Stimulated activated CD4-positive, alpha-beta T cell treated with anti-CD3 and anti-CD28 coated beads, Interleukin-1b, Interleukin-23, amount 100 ng/mL, for 48 hours (primary cell): ENCODE measurements at places on chromosomes 6 and 20.

DNA sequence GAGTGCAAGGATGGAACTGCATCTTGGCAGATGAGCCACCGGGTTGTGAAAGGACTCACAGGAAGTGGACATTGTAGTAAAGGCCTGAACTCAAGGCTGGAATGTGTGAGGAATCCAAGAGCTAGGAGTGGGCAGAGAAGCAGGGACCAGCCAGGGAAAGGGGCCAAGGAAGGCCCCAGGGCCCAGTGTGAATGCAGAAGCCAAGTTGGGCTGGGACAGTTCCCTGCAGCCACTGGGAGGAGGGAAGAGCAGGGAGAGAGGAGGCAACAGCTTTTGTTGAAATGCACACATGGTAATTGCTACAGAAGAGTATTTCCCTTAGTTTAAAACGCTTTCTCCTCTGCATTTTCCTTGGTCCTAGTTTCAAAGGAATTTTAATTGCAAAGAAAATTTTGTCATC lies 34.6 kb downstream of the CDH22 start:
- DNase-seq: no peak

DNA sequence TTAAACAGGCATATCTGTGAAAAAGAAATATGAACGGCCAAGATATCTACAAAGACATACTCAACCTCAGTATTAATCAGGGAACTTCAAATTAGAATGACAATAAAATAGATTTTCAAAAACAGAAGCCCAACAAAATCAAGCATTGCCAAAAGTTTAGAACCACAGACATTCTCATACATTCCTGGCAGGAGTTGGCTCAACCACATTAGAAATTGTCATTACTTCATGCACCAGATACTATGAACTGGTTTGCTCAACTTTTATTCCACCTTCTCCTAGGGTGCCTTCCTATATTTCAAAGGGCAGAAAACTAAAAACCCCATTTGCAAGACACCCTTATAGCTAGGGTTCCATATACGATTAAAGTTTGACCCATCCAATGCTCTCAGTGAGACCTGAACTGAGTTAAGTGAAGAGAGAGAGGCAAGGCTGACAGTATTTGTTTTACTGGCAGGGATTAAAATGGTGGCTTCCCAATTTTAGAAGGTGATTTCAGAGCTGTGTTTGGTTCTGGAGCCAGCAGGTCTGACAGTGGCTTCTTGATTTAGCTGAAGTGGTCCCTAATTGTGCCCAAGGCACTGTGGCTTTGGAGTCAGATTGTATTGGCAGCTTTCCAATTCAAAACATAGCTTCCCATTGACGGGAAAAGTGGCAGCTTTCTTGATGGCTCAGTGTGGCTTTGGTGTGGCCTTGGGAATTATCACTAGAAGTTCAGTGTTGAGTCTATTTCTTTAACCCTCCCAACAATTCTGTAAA lies 77.1 kb upstream of the CDYL start:
- no peak for DNase-seq

DNA sequence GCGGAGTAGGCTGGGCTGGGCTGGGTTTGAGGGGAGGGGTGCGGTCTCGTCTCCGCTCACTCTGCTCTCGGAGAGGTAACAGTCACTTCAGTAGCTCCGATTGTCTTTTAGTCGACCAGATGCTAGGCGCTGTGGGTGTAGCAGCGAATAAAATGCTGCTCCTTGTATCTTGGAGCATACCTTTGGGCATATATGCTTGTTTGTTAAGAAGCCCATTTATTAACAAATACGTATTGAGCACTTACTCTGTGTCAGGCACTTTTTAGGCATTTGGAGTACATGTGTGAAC lies 545 bp downstream of the ACTR5 start:
- DNase-seq: peak; percentile 69

DNA sequence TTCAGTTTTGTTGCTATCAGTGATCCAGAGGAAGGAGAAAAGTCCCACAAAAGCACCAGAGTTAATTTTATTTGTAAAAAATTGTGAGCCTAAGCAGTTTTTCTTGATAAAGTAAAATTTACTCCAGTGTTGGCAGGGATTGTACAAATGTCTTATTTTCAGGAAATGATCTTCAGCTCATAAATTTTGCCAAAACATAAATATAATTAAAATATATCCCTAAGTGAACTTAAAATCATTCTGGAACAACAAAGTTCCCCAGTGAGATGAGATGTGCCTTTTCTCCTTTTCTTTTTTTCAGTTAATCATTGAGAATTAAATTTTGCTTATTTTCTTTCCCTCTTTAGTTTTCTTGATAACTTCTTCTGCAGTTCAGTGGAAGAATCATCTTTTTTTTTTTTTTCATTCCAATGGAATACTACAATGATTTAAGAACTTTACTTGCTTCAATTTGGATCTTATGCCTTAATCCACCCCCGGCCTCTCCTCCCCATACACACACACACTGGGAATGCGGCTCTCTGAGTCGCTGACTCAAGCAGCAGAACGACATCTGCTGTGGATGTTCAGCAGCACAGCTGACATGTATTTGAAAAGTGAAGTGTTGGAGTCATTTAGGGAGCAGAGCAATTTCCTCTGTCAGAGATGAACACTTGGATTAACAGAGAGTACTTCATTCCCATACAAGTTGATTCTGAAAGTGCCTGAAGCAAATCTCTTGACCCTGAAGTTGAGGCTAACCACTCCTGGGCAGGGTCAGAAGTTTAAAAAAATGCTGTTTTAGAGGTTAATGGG lies 27.7 kb upstream of the LAMA4 start:
- DNase-seq: no peak

GRCh38 chr6:80197474-80197873 lies 91.0 kb downstream of the BCKDHB start:
- DNase-seq: no peak

DNA sequence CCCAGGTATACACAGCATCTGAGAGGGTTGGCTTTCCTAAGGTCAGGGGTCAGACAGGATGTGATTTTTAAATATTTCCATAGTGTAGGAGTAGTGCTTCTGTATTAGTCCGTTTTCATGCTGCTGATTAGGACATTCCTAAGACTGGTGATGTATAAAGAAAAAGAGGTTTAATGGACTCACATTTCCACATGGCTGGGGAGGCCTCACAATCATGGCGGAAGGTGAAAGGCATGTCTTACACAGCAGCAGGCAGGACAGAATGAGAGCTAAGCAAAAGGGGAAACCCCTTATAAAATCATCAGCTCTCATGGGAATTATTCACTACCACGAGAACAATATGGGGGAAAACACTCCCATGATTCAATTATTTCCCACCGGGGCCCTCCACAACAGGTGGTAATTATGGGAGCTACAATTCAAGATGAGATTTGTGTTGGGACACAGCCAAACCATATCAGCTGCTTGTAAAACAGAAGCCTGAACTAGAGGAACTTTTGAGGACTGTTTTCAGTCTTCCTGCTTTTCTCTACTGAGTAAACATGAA lies 91.0 kb upstream of the MEI4 start:
- no peak for DNase-seq

DNA sequence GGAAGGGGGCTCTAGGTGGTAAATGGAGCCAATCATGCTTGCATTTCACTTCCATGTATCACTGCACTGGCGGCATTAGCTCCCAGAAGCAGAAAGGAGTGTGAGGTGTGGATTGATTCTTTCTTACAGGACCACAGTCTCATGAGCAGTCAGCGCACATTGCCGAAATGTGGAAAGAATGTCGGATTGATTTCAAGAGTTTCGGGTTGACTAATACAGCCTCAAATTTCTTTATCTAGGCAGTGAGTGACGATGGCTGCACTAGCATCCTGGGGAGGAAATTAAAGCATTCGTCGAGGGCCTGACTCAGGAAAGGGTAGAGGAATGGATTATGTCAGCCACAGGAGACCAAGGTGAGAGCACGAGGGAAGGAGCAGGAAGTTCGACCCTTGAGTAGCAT lies 222.8 kb upstream of the CDYL start:
- no peak for DNase-seq

DNA sequence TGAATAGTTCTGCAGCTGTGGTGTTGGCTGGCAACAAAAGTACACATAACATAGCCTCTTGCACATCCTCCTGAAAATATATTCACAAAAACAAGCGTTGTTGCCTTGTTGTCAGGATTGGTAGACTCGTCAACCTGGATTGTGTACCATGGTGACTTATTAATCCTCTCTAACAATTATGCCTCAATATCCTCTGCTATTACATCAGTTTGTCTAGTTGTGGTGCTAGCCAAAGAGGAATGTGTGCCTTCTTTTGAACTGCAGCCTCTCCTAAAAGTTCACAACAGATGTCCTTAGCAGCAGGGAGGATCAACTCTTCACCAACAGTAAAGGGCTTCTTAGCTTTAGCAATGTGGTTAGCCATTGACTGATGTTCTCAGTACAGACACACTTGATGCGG lies 3.6 kb upstream of the SF3B5 start:
- no peak for DNase-seq

- no peak for DNase-seq
Observed at GRCh38 chr6:154380741-154381140, 24.1 kb upstream of the IPCEF1 start.

- no peak for DNase-seq
Observed at GRCh38 chr6:139550361-139550760, 175.9 kb upstream of the CITED2 start.

DNA sequence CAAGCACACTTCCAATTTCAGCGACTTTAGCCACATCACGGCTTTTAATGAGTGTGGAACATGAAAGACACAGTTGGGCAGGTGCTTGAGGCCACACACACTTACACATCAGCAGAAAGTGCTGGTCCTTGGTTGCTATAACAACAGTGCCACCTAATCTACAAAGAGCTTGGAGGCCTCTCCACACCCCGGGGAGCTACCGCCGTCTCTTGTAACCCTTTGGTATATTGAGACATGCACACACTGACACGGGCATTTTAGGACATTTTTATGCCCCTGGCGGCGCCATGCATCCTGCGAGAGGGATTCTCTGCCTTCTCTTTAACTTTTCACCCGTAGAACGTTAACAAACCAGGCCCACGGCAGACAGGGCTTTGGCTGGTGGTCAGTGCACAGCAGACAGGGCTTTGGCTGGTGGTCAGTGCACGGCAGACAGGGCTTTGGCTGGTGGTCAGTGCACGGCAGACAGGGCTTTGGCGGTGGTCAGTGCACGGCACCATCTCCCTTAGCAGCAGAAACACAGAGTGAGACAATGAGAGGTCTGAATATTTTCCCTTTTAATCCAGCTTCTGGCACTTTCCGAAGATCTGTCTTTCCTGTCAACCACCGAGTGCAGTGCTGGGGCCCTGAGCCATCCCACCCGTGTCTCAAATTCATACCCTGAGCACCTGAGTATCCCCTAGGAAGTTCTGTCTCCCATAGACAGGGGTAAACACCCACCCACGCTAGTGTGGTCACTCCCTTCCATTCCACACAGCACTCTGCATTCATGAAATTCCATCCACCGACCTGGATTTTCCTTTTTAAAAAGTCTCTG lies 116.6 kb upstream of the RPS6KA2 start:
- DNase-seq: no peak

GRCh38 chr6:164898412-164898811 lies 411.0 kb downstream of the C6orf118 start:
- DNase-seq: no peak

DNA sequence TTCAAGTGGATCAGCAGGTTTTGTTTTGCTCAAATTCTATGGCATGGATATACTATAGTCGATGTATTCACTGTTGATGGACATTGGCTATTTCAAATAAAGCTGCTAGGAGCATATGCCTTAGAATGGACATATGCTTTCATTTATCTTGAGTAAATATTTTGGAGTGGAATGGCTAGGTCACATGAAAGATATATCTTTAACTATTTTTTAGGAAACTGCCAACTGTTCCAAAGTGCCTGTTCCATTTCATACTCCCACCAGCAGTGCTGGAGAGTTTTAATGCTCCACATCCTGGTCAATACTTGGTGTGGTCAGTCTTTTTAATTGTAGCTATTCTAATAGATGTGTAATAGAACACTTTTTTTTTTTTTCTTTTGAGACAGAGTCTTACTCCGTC lies 81.1 kb upstream of the PIM1 start:
- no peak for DNase-seq

DNA sequence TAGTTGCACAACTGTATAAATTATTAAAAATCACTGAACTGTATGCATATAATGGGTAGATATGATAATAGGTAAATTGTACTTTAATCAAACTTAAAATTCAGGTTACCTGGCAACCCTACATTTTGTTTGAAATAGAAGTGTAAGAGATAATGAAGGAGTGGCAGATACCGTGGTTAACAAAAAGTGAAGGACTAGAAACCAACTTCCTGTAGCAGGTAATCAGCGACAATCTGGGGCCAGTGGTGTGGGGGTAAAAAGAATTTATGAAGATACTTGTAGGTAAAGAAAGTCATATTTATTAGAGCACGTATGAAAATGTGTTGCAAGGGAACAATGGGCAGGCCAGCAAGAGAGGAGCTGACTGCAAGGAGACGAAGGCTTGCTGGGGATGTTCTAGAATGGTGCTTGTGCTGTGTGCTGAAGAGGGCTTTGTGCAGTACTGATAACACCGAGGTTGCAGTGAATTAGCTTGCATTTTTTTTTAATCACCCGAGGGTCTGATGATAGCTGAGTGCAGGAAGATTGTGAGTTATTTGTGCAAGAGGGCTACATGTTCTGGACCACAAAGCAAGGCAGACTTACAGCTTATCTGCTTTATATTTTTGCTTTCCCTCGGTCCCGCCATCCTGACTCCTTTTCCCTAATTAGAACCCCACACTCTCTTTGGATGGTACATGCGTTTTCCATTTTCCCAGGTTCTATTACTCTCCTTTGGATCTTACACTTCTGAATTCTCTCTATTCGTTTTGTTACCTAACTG lies 4.6 kb upstream of the ENPP1 start:
- no peak for DNase-seq

GRCh38 chr20:31691646-31692275 lies 30.9 kb downstream of the BCL2L1 start:
- DNase-seq: no peak

DNA sequence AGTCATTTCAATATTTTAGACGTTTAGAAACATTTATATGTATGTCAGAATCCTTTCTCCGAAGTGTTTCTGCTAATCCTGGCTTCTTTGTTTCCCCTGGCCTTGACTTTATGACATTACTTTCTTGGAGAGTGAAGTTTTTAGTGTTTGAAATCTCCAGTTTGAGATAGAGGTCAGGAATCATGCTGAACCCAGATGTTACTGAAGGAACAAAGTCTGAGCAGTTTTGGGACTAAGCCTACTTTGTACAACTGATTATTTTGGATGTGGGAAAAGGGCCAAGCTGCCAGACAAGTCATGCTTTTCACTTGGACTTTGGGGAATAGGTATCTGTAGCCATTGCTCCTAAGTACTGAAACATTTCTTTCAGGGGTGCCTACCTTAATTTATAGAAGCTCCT lies 2.3 kb downstream of the RNF144B start:
- DNase-seq: no peak

GRCh38 chr20:14889496-14890255 lies 552.3 kb upstream of the FLRT3 start:
- DNase-seq: no peak

DNA sequence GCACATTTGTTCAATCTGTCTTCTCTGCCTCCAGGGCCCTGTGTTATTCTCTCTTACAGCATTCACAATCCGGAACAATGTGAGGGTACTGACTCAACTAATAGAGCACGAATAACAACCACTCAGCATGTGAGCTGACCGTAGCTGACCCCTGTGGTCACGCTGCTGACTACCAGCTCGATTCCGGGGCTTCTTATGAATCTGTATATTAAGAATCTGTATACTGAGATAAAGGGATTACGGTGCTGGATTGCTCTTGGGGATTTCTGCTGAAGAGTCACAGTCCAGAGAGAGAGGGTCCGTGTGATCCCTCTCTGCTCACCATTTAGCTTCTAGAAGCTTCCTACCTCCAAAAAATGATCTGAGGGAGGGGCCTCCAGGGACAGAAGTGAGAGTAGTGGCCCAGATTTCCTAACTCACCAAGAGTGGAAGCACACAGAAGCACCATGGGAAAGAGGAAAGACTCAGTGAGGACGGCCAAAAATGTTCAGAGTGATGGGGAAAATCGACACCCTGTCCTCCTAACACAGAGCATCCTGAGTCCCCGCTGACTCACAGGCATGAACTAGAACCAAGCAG lies 156.2 kb downstream of the THBS2 start:
- DNase-seq: no peak
